K562 (cell line): ENCODE measurements at places on chromosomes 1 and 21. TPM values are rescaled to one million over a fixed set of nuclear protein-coding genes. Genes with fewer than 3 reads are reported as not detected.

FAM163A gene
- polyA plus RNA-seq, result not detected in 2 replicates

GJA5 gene
- not detected in 2 replicates for polyA plus RNA-seq

PTGER3 gene
- 9.7 and 17.7 TPM in 2 replicates for polyA plus RNA-seq

FNDC5 gene
- 0.12 and 0.24 TPM in 2 replicates for polyA plus RNA-seq

C1orf53 gene
- polyA plus RNA-seq, result 3.2 and 5.8 TPM in 2 replicates

GPR37L1 gene
- polyA plus RNA-seq, result not detected in 2 replicates

SLC1A7 gene
- not detected in 2 replicates for polyA plus RNA-seq

TIPRL gene
- polyA plus RNA-seq, result 54.8 and 63.2 TPM in 2 replicates

BRDT gene
- not detected in 2 replicates for polyA plus RNA-seq

COL8A2 gene
- 0.03 TPM in 1 of 2 replicates, not detected in the other for polyA plus RNA-seq

FCAMR gene
- not detected in 2 replicates for polyA plus RNA-seq

RIIAD1 gene
- not detected in 2 replicates for polyA plus RNA-seq

PPIE gene
- 136 and 154 TPM in 2 replicates for polyA plus RNA-seq

ROR1 gene
- polyA plus RNA-seq, result not detected in 2 replicates

CFHR1 gene
- polyA plus RNA-seq, result not detected in 2 replicates

ARTN gene
- not detected in 2 replicates for polyA plus RNA-seq

IVL gene
- polyA plus RNA-seq, result not detected in 2 replicates

BGLAP gene
- 1.4 and 1.6 TPM in 2 replicates for polyA plus RNA-seq

TPTE gene
- 2.4 and 4.1 TPM in 2 replicates for polyA plus RNA-seq

OR2T33 gene
- not detected in 2 replicates for polyA plus RNA-seq

SPATA21 gene
- polyA plus RNA-seq, result 0.28 and 0.36 TPM in 2 replicates

PTGS2 gene
- not detected in 2 replicates for polyA plus RNA-seq

- no peak for DNase-seq
Measured at GRCh38 chr1:43586136-43586731, 55.6 kb downstream of the PTPRF start.

DNA sequence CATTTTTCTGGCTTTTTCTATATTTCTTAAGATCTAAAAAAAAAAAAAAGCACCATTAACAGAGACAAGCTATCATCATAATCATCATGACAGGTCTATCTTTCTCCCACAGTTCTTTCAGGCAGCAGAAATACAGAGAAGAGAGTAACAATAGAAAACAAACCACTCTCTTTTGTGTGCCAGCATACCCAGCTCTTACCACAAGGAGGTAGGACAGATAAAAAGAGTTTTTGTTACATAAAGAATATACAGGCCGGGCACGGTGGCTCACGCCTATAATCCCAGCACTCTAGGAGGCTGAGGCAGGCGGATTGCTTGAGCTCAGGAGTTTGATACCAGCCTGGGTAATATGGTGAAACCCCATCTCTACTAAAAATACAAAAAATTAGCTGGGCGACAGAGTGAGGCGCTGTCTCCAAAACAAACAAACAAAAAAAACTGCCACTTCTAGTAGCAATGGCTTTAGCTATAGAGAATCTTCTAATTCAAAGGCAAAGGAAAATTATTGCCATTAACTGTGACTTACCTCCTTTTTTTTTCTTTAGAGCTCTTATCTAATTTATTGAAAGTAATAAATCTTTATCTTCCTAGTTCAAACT is 39.7 kb downstream of the ANKRD13C start:
- DNase-seq, result no peak

GRCh38 chr1:55140137-55140536 is 75.0 kb downstream of the USP24 start:
- no peak for DNase-seq

- DNase-seq, result no peak
Measured at GRCh38 chr1:183593356-183593755, 3.1 kb upstream of the NCF2 start.

GRCh38 chr21:22743085-22743484 is 1744.9 kb downstream of the NCAM2 start:
- no peak for DNase-seq

DNA sequence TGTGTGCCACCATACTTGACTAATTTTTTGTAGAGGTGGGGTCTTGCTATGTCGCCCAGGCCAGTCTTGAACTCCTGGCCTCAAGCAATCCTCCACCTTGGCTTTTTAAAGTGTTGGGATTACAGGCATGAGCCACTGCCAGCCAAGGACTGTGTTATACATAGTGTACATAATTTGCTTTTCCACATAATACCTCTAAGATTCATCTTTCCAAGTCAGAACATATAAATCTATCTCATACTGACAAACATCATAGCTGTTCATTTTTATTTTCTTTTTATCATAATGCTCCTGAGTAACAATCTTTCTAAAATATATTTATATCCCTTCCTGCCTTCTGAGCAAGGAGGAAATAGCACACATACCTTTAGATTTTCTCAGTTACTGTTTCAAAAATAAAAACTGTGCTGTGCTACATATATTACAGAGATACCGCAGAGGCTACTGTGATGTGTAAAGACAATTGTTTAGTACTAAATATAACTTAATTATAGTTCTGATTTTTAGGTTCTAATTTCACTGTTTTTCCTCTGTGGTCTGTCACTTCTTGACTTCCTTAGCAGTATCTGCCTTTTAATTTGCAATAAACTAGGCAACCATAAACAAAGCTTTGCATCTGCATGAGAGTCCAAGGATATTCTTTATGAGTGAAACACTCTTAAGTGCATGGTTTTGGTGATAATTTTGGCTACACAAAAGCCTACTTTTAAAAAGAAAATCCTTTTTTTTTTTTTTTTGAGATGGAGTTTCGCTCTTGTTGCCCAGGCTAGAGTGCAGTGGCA is 59.3 kb downstream of the EYA3 start:
- no peak for DNase-seq

- no peak for DNase-seq
Measured at GRCh38 chr1:232138044-232138443, 491.9 kb downstream of the SIPA1L2 start.

DNA sequence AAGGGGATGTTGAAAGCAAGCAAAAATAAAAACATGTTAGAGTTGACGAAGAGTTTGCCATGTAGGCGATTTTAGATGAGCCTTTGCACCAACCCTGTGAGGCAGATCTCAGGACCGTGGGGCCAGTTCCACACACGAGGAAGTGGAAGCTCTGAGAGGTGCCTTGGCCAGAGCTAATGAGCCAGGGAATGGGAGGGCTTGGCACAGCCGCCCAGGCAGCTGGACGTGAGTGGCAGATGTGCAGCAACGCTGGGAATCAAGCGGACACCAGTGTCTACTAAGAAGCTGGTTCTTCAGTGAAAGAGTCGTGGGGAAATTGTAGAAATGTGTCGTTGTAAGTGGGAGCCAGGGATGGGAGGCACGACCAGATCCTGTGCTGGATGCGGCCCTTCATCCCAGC is 58.9 kb upstream of the COL6A1 start:
- no peak for DNase-seq

DNA sequence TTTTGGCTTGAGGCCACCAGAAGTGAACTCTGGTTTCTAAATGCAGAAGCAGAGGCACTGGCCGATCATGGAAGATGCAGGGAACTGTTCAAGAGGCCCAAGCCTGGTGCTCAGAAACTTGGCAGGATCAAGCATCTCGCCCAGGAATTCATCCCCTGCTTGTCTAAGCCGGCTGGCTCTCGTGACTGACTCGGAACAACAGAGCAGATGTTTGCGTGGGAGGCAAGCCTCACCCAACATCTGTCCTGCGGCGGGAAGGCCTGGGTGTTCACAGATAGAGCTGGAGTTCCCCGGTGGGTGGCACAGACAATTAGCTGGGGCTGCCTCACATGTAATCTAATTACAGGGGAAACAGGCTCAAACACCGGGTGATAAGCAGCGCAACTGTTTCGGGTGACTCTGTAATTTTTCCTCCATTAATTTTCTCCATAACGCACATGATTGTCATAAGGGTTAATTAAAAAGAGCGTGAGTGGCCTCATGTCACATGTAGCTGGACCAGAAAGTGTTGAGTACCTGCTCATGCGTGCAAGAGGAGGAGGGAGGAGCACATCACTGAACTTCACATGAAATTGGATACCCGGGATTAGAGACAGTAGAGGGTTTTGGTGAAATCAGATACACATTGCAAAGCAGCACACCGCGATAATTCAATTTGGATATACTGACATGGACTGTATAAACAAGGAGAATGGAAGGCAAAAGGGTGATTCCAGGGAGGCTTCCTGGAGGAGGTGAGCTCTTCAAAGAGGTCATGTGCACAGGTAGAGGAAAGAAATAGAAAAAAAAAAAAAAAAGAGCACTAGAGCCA is 180.0 kb downstream of the ETS2 start:
- peak; percentile 88 for DNase-seq

DNA sequence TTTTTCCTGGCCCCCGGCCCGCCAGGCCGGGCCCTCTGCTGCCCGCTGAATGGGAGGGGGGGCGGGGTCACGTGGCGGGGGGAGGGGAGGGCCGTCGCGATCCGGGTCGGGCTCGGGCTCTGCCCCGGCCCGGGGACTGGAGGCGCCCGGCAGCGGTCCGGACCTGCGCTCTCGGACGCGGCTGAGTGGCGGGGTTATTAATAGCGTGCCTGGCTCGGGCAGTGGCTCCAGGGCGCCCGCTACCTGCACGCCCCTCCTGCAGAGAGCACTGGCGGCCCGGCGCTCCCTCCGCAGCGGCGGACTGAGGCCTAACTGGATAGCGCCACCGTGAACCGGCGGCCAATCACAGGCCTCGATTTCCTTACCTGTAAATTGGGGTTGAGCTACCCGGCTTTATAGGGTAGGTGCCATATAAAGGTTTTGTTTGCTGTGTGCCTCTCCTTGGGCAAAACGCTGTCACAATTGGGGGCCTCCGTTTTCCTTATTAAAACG is 28.1 kb downstream of the AHDC1 start:
- DNase-seq, result peak; percentile 76

DNA sequence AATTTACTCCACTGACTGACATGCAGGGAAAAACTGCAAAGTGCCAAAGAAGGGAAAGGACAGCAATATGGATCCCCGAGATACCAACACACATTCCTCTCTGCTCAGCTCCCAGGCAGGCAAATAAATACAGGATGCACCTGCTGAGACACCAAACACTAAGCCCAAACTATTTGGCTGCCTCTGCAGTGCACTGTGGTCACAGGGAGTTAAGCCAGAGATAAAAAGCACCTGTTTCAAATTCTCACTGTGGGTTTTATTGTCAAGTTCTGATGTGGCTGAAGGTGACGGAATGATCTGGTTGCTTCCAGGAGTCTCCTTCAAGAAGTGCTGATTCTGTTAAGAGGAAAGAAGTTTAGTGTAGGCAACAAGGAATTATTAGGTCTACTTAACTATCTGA is 17.7 kb downstream of the TEX38 start:
- DNase-seq, result no peak

- no peak for DNase-seq
Measured at GRCh38 chr1:185338719-185339622, 21.9 kb upstream of the IVNS1ABP start.

- no peak for DNase-seq
Measured at GRCh38 chr1:156083800-156084790, 1.8 kb upstream of the MEX3A start.

DNA sequence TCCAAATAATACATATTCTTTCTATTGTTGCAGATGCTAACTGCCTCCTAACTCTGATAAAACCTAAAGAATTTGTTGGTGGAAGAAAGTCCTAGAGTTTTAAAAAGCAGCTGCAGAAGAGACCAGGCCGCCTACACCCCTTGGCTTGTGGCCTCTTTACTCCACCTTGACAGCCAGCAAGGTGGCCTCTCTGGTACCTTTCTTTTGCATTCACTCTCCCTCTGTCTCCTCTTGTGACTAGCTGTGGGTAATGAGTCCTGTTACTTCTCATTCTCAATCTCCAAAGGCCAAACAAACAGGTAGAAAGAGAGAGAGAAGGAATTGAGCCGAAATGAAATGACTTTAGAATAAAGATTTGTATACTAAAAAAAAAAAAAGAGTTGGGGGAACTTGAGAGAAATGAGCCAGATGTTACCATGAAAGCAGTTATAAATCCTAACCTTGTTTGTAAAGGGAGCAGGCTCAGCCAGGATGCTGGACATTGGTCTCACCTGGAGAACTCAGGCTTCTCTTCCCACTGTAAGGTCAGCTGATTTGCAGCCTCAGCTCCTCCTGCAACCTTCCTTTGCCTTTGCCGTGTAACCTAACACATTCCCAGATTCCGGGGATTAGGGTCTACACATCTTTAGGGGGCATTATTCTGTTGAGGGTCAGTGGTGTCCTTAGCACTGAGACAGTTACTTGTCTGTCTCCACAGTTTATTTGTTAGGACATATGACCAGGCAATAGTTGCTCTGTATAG is 164.1 kb upstream of the IRF2BP2 start:
- no peak for DNase-seq

DNA sequence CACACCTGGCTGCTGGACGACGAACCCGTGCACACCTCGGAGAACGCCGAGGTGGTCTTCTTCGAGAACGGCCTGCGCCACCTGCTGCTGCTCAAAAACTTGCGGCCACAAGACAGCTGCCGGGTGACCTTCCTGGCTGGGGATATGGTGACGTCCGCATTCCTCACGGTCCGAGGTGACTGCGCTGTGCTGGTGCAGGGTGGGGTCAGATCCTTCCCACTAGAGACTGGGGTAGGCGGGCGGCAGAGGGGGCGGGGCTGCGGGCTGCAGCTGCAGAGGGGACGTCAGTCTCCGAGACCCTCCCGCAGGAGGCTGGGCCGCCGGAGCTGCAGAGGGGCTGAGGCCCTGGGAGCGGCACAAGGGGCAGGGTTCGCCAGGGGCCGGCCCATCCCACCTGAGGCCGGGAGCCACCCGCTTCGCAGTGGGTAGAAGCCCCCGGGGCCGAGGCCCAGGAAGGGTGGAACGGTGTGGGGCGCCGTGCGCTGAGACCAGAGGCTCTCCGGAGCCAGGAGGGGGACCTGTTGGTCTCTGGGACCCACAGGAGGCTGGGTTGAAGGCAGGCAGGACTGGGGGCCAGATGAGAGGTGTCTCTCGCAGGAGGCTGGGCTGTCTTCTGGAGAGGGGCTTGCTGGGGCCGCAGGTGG is 90.6 kb downstream of the TRIM11 start:
- peak; percentile 47 for DNase-seq

- no peak for DNase-seq
Measured at GRCh38 chr1:39452540-39452939, 38.9 kb upstream of the BMP8A start.

DNA sequence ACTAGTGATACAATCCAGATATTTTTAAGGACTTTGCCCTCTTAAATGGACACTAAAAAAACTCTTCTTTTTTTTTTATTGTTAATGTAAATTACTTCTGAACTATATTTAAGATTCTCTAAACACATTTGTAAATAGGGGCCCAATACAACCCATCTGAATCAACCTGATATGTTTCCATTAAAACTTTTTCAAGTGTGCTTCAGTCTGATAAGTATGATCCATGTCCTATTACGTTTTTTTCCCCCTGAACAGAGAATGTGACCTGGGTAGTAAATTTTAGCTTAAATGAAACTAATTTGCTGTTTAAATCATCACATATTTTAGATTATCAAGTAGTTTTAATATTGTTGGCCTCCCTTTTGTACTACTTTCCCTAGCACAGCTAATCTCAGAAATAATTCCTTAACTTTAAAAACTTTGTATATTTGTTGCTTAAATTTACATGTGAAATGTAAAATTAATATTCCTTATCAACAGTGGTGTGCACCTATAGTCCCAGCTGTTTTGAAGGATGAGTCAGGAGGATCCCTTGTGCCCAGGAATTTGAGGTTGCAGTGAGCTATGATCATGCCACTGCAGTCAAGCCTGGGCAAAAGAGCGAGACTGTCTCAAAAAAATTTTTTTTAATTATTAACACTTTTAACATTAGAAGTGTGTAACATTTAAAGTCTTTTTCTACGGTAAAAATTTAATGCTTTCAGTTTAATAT is 3.0 kb upstream of the PKN2 start:
- no peak for DNase-seq

GRCh38 chr1:32859915-32860314 is 10.8 kb downstream of the FNDC5 start:
- no peak for DNase-seq

- DNase-seq, result no peak
Measured at GRCh38 chr1:82045221-82045620, 244.5 kb downstream of the ADGRL2 start.

- DNase-seq, result peak; percentile 24
Measured at GRCh38 chr1:59292562-59292961, 4.3 kb upstream of the FGGY start.
